Mucosa of gallbladder (tissue), 1 donor: ENCODE measurements at places on chromosomes 6 and 20. TPM values are rescaled to one million over a fixed set of nuclear protein-coding genes. Genes with fewer than 3 reads are reported as not detected.

The SPATS1 gene
- not detected for total RNA-seq

The FKBP1C gene
- total RNA-seq, result 1.1 TPM

The MUC21 gene
- 7.1 TPM for total RNA-seq

The ATP6V1G2 gene
- 4.1 TPM for total RNA-seq

The CRISP2 gene
- 9.8 TPM for total RNA-seq

The TMEM244 gene
- not detected for total RNA-seq

The RIMS4 gene
- 0.06 TPM for total RNA-seq

The RXRB gene
- 56.8 TPM for total RNA-seq

The MAS1 gene
- not detected for total RNA-seq

The ASIP gene
- not detected for total RNA-seq

The HSPA12B gene
- 5.4 TPM for total RNA-seq

The NKX2-4 gene
- total RNA-seq, result not detected

The PHACTR1 gene
- 14.6 TPM for total RNA-seq

The HNF4A gene
- 74.4 TPM for total RNA-seq

The FANCE gene
- total RNA-seq, result 2.6 TPM

The PDYN gene
- total RNA-seq, result not detected

The IL17F gene
- not detected for total RNA-seq

The ZFAND3 gene
- 105 TPM for total RNA-seq

The TOMM6 gene
- total RNA-seq, result 123 TPM

The NCOA6 gene
- total RNA-seq, result 33.5 TPM

The STMND1 gene
- 2.2 TPM for total RNA-seq

The GPLD1 gene
- 2.3 TPM for total RNA-seq

The HCRTR2 gene
- not detected for total RNA-seq

The ANKS1A gene
- 43.2 TPM for total RNA-seq

The APCDD1L gene
- total RNA-seq, result 1.1 TPM

The RAB23 gene
- 38.7 TPM for total RNA-seq

The NR2E1 gene
- not detected for total RNA-seq

The CDSN gene
- total RNA-seq, result 0.17 TPM

The CRISP3 gene
- total RNA-seq, result 7.5 TPM

The NMBR gene
- not detected for total RNA-seq

The OOEP gene
- 0.58 TPM for total RNA-seq

The ZC3H12D gene
- total RNA-seq, result 1.6 TPM

The SLC16A10 gene
- total RNA-seq, result 2.2 TPM

The CTCFL gene
- total RNA-seq, result 0.17 TPM

The ANKEF1 gene
- 8.2 TPM for total RNA-seq

The DNAH8 gene
- 0.03 TPM for total RNA-seq

The CDH26 gene
- total RNA-seq, result 3.3 TPM

The LRRC1 gene
- 17.3 TPM for total RNA-seq

The TMEM239 gene
- total RNA-seq, result not detected

The ZC2HC1B gene
- total RNA-seq, result not detected

The RAET1E gene
- 0.23 TPM for total RNA-seq

The FAM162B gene
- 2.7 TPM for total RNA-seq

The PEDS1 gene
- 28.6 TPM for total RNA-seq

The RCAN2 gene
- total RNA-seq, result 61.7 TPM

The SAPCD1 gene
- 2.7 TPM for total RNA-seq

The CDK19 gene
- 41.1 TPM for total RNA-seq

The MBOAT1 gene
- 44.2 TPM for total RNA-seq

The SNAP25 gene
- 4.3 TPM for total RNA-seq

The PI16 gene
- total RNA-seq, result 16.2 TPM

The XKR7 gene
- not detected for total RNA-seq

The GLP1R gene
- total RNA-seq, result 0.06 TPM

The SLC29A1 gene
- total RNA-seq, result 66.1 TPM
